ENCODE measurements at places on chromosomes 7 and 10.

DNA sequence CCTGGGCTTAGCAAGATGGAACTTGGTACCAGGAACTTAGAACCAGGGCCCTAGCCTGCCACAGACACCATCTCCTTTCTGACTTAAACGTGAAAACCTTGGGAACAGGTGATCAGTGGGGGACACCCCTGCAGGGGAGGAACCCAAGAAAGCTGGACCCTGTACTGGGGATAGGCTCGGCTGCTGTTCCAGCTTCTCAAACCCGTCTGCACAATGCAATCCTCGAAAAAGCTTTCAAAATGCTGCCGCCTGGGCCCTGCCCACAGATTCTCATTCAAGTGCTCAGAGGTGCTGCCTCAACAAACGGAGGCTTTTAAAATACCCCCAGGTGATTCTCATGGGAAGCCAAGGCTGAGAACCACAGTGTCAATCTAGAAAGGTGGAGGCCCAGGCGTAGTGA is 169.7 kb downstream of the ARHGAP21 start:
- DNase-seq: no peak

GRCh38 chr7:129857313-129857712 is 95.4 kb downstream of the UBE2H start:
- DNase-seq: no peak

- DNase-seq: no peak
These were observed 524 bp upstream of the FUOM start for GRCh38 chr10:133358162-133358924.

DNA sequence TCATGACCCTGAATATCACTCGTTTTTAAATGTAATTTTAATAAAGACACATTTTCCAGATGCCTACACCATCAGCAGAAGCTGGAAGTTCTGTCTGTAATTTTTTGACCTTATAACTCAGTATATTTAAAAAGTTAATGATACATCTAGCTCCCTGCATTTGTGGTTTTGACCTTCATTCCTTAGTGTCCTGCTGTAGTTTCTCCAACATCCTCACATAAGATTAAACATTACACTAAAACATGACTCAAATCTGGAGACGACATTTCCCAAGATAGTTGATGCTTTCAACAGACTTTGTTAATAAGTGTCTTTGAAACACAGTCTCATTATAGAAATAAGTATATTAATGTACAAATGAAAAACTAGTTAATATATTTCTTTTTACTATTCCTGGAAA is 363.1 kb downstream of the POM121L12 start:
- DNase-seq: no peak

DNA sequence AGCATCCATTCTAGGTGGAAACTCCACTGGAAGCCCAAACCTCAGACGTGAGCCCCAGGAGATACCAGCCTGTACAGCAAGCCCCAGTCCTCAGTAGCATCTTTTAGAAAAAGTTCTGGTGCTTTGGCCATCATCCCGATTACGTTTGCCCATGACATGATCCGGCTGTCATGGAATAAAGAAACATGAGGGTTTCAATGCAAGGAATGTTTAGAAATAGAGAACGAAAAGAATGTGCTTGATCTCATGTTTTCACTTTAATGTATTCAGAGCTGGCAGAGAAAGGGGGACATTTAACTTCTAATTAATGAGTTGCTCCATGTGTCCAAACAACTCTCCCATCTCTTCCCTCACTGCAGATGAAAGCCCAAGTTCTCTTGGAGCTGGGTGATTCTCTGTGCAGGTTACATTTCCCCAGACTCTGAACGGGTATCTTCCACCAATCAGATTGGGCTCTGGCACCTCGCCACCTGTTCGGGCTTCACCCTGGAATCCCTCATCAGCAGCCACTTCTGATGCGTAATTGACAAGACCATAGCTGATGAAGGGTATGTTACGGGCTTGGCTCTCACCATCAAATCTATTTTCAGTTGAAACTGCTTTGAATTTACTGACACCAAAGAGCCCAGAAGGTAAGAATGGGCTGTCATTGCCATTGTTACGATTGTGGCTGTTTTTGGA is 165.3 kb downstream of the PLXNA4 start:
- DNase-seq: no peak

DNA sequence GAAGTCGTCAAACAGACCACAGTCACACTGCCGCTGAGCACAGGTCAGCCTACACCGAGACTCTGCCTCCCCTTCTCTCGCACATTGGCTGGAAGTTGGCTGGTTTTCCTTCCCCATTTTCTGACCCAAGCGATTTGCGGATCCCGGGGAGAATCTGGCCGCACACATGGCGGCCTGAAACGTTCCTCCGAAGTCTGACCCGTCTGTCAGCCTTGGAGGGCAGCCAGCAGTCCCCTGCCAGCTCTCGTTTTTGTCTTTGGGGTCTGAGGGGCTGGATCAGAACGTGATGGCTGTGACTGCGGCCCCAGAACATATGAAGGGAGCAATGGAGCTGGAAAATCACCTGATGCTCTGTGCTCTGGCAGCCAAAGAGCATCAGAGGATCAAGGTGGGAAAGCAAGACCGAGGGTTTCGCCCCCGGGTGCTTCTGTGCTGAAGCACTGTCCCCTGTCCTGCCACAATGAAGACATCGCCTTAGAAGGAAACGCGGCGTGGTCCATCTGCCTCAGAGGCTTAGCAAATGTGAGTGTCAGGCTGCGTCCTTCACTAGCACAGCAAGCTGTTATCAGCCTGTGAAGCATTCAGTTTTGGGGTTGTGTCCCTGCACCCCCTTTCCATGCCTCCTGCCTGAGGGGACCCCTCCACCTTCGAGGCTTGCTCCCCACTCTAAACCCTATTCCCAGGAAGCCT is 119.3 kb upstream of the SHH start:
- no peak for DNase-seq

GRCh38 chr7:75630549-75630948 is 108.2 kb downstream of the HIP1 start:
- DNase-seq: no peak

DNA sequence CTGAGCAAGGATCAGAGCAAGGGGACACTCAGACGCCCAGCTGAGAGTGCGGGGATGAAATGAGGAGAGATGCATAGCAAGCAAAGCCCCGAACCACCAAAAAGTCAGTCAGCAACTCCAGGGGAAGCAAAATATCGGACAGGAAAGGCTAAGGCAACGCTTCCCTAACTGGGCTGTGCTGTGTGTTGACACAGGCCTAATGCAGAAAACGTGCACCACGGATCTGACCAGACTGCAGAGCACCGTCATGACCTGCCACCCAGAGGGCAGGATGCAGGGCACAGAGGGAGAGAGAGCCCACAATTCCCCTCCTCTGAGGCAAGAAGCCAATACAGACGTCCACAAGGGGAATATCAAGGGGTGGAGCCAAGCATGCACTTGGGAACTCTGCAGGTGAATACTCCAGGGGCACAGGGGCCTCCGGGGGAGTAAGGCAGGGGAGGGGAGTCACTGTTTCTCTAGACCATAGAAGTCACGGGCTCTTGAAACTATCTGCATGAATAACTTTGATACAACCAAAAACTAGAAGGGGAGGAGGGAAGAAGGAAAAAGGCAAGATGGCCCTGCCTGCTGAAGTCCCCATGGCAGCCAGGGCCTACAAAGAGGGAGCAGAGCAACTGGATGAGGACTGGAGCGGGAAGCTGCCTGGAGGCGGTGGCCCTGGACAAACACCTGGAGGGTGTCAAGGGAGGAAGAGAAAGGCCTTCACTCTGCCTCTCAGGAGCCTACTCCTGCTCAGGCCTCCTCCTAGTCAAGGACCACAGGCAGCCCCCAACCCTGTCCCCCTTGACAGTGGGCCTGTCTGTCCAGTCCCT is 26.2 kb downstream of the GRID1 start:
- DNase-seq: no peak

- DNase-seq: no peak
These were observed 1.7 kb upstream of the CCDC201 start for GRCh38 chr7:45874408-45875131.

GRCh38 chr10:79411546-79412495 is 33.6 kb downstream of the ZCCHC24 start:
- no peak for DNase-seq

DNA sequence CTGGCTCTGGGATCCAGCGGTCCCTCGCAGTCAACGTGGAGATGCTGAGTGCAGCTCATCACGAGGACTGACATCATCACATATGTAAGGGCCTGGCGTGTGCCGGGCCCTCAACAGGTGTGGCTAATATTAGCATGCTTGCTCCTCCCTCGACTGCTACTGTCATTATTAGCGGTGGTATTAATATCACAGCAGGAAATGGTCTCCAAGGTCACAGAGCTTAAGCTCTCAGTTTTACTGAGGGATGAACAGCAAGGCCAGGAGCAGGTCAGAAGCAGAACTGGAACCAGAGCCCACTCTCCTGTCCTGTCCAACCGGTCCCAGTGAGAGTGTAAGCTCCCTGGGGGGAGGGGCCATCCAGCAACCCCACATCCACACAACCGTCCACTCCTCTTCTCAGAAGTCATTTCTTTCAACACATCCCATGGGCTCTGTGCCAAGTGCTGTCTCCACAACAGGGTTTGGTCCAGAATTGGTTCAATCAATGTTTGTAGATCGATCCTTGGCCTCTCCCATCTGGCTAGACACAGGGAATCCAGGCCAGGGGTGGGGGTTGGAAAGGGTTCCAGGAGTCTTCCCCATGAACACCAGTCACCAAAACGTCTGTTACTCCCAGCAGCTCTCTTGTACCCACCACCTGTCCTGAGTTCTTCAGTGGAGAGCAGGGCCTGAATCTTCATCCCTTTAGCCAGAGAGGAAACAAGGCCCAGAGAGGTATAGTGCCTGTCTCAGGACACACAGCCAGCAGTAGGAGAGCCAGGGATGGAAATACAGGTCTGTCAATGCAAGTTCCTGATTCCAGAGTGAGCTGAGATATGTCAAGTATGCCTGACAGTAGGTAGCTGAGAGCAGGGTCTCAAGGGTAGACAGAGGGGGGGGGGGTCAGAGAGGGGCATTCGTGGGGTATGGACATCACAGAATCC is 45.3 kb upstream of the ZMIZ1 start:
- DNase-seq: no peak

DNA sequence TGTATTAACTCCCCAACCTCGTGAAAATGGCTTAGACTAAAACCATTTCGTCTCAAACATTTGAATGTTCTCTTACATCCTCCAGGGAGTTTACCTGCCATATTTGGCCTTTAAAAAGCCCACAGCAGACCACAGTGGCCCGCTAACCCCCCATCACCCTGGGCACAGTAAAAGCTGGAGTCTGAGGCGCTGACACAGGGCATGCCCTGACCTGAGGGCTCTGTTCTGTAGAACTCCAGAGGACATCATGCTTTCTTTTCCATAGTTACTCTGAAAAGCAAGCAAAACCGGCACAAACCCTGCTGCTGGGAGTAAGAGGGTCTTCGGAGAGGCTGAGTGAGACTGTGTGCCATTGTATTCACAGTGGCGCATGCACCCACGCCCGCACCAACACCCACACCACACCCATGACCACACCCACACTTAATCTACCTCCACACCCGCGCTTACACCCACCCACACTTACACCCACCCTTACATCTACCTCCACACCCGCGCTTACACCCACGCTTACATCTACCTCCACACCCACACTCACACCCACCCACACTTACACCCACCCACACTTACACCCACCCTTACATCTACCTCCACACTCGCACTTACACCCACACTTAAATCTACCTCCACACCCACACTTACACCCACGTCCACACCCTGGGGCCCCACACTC is 32.1 kb downstream of the LRRC27 start:
- DNase-seq: no peak

- DNase-seq: no peak
These were observed 722.9 kb downstream of the GRM8 start for GRCh38 chr7:126529833-126530232.

DNA sequence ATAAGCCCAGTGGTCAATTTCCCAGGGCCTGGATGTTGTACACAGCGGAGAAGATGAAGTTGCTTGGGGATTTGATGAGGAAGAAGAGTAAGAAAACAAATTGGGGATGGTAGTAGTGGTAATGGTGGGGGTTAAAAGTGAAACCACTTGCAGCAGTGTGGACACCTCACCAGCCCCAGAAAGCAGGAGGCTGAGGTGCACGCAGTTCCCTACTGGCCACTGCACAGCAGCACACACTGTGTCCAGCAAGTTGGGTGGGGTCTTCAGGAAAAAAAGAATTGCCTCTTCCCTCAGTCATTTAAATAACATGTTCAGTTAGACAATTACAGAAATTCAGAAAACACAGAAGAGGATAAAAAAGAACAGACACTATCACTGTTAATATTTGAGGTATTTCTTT is 96.6 kb downstream of the TAX1BP1 start:
- DNase-seq: no peak

DNA sequence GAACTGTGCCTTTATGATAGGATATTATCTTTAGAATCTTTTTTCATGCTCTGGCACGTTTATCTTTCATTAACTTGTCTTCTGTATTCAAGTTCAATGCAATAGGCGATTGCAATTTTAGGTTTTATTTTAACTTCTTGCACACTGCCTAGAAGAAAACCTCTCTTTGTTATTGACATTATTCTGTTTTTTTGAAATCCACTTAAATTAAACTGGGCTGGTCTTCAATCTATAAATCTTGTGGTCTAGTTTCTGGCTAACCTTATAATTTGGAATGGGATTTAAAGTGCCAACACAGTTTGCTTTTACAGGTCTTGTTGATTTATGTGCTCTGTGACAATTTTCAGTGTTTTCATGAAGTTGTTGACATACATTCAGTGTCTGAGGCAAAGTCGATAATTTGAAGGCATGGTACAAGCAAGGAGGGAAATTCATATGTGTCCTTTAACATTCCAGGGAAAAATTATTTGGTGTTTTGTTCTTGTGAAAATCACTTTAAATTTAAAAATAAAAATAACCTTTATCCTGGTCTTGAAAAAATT is 240.9 kb downstream of the KIAA1217 start:
- DNase-seq: no peak

DNA sequence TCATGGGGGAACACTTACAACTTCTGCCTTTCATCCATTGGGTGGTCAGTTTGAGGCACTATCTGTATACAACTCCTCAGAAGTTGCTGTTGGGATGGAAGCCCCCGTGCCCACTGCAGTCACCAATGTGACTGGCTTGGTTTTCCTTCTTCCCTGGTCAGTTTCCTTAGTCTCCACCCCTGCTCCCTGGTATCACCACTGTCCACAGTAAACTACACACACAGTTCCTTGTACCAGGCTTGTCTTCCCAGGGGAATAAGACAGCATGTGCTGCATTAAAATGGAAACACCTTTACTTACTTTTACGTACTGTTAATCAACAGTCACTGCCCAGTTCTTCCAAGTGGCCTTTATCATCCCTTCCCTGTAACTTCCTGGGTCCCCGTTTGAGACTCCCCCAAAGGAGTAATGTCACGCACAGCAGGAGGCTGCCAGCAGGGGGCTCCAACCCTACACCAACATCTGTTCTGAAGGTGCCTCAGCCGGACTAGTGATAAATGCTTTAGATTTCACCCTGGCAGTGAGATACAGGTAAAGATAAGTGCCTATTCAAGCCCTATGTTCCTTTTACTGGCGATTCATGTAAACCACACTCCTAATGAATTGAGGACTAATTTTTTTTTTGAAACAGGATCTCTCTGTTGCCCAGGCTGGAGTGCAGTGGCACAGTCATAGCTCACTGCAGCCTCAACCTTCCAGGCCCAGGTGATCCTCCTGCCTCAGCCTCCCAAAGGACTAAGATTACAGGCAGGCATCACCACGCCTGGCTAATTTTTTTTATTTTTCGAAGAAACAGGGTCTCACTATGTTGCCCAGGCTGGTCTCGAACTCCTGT is 45.3 kb upstream of the PIK3AP1 start:
- peak; percentile 70 for DNase-seq

Data from stimulated activated CD4-positive, alpha-beta T cell treated with anti-CD3 and anti-CD28 coated beads, Interleukin-1b, Interleukin-23, amount 100 ng/mL, for 4 hours (primary cell).